ENCODE measurements at places on chromosomes 3 and 15.
A peak's percentile ranks its signal among the peaks of the same experiment; 100 is the strongest.

DNA sequence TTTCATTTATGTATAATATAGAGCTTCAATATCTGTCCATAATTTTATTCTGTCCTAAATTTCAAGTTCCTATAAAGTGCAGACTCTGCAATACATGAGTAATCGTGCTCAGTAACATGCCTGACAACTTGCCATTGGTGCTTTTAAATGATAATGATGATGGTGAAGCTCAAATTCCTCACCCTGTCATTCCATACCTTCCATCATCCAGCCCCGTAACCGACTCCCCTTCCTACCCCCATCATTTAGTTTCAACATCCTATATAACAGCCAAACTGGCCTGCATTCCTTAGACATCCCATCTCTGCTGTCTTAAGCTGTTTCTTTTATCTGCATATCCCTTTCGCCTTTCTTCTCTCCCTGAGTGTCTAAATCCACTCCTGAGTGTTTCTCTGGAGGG, 67.2 kb upstream of the DLG1 start:
- DNase-seq, result no peak

GRCh38 chr15:70453766-70454165, 309.6 kb downstream of the UACA start:
- DNase-seq, result no peak

GRCh38 chr3:197355713-197356112, 57.3 kb upstream of the DLG1 start:
- no peak for DNase-seq

- DNase-seq, result no peak
Observed at GRCh38 chr3:69231929-69232440, 109.6 kb upstream of the LMOD3 start.

DNA sequence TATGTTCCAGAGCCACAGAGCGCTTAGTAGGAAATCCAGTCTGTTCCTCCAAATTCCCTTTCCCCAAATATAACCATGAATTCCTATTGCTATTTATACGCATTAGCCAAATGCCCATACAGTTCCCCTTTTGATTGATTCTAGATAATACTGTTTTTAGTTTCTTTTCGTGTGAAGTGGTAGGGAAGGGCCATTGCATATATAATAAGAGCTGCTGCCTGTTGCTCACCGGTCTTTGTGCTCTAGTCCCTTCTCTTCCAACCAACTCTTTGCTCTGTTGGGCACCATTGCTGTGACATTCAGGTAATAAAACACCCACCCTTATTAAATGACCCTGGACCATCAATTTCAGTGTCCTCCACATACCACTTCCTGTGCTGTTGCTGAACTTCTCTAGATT, 379.9 kb upstream of the KCNMB2 start:
- no peak for DNase-seq

DNA sequence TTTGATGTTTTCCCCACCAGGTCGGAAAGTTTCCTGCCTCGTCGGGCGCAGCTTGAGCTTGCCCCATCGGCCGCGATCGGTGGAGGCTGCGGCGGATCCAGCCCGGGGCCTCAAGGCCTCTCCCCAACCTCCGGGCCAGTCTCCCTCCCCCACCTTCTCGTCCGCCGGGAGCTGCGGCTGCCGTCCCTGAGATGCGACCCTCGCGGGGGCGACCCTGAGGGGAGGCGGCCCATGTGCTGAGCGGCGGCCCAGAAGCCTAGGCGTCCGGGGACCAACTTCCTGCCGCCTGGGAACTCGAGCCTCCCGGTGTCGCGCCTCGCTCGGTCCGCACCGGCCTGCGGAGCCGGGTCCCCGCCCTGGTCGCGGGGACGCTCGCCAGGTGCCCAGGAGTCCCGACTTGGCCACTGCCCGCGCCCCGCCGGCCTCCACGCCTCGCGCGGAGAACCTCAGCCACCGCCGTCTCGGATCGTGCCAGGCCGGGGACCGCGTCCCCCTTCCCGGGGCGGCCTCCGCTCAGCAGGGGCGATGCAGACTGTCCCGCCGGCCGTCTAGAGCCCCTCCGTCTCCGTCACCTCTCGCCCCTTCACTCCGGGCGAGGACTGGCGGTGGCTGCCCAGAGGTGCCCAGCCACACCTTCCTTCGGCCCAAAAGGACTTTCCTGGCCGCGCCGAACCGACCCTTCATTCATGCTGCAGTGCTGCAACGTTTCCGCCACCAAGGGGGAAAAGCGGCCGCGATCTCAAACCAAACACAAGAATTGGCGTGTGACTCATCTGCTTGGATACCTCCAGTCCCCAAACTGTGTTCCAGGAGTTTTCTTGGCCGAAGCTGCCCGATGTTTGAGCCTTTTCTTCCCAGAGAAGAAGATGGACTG, 656 bp downstream of the SLMAP start:
- peak; percentile 60 for DNase-seq

DNA sequence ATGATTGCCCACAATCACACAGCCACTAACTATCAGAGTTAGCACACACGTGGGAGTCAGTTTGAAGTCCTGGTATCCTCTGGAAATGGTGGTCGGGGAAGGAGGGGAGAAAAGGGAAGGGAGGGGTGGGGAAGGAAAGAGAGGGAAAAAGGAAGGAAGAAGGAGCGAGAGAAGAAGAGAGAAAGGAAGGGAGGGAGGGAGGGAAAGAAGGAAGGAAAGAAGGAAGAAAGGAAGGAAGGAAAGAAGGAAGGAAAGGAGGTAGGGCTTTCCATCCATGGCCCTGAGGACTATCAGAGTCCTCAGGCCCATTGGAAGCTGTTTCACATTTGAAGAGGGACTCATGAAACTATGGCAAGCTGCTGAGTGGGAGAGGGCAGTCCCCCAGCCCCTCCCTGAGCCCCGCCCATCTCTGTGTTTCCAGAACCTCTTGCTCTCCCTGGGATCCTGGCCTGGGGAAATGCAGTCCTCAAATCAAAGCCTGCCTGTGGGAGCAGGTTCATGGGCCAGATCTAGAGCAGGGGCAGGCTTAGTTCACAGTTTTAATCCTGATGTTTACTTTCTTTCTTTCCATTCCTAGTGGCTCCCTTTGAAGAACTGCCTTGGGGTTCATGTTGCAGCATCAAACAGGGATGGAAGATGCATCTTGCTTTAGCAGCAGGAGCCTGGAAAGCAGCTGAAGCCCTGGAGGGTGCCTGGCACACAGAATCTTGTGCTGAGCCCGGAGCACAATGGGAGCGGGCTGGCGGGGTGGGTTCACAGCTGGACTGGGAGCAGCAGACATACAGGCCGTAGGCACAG, 66.1 kb upstream of the GLCE start:
- DNase-seq, result no peak

- DNase-seq, result no peak
Observed at GRCh38 chr15:72315706-72316370, 4.1 kb downstream of the CELF6 start.

Data from stimulated activated CD8-positive, alpha-beta memory T cell treated with anti-CD3 and anti-CD28 coated beads, Interleukin-4, amount 100 ng/mL, for 48 hours (primary cell).